ENCODE measurements at places on chromosomes 3 and 15.

- no peak for DNase-seq
These were observed 42.5 kb downstream of the EEFSEC start for GRCh38 chr3:128195802-128196201.

- DNase-seq, result no peak
These were observed 25.4 kb upstream of the PRSS50 start for GRCh38 chr3:46742992-46743585.

- DNase-seq, result no peak
These were observed 35.3 kb downstream of the SRGAP3 start for GRCh38 chr3:9214185-9214584.

GRCh38 chr15:73393336-73393735 is 24.6 kb upstream of the HCN4 start:
- DNase-seq, result no peak

DNA sequence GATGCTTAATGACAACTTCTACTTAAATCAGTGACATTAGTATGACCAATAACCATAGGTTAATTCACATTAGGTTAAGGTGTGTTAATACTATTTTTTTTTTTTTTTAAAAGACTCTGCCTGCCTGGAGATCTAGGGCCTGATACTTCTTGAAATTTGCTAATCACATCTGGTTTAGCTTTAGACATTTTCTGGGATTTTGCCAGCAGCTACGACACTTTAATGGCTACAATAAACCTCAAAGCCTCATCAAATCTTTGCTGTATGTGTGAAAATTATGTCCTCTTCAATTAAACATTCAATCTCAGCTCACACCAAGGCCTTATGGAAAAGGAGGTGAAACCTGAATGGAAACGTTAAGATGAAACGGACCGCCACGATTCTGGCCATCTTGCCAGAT is 167.9 kb downstream of the GREM1 start:
- DNase-seq, result no peak

DNA sequence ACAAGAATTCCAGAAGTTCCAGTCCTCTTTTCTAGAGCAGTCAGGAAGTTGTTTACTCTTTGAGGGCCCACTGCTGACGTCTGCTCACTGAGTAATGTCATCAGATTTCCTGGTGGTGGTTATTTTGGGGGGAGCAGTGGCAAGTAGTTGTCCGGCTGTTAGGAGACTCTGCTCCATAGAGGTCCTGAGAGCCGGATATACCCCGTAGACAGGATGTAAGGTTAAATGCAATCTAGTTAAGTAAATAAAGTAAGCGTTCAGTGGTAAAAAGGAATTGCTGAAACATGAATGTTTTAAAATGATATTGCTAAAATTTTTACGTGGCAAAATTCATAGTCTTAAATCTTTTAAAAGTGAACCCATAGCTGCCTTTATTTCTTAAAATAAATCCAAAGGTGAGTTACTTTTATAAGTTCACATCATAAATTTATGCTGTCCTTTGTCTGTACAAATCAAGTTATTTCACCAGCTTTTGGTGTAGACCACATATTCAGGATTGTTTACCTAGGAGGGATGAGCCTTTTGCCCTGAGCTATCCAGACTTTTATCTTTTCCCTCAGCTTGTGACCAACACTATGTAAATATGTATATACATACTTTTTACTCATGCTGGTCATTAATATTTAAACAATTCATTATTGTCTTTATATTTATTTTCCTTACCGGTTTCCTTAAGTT is 65.8 kb downstream of the PDE8A start:
- DNase-seq, result no peak

- DNase-seq, result no peak
These were observed 172.3 kb upstream of the GPR149 start for GRCh38 chr3:154602241-154602640.

DNA sequence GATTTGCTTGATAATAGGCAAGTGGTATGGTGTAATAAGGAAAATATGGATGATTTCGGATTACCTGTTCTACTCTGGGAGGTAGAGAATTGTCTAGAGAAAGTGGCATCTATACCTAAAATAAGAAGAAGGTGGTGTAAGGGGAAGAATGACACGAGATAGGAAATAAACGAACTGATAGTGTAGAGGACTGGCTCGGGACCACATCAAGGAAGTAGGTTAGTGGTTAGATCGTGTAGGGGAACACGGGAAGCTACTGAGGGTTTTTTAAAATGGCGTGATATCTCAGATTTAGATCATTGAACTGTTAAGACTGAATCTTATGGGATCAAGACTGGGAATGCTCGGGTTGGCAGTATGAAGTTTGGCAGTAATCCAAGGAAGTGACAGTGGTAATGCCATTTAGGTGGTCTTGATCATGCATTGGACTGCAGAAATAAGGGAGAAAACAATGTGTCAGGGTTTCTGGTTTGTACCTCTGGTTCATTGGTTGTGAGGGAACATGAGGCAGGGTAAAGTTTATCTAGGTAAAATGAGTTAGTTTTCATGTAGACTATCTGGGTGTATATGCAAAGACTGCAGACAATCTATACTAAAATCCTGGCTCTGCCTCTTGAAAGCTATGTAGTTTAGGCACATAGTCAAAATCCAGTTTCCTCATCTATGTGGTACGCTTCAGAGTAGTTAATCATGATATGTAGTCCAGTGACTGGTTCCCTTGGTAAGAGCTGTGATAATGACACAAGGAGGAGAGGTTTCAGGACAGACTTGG is 7.4 kb downstream of the RPL14 start:
- no peak for DNase-seq

DNA sequence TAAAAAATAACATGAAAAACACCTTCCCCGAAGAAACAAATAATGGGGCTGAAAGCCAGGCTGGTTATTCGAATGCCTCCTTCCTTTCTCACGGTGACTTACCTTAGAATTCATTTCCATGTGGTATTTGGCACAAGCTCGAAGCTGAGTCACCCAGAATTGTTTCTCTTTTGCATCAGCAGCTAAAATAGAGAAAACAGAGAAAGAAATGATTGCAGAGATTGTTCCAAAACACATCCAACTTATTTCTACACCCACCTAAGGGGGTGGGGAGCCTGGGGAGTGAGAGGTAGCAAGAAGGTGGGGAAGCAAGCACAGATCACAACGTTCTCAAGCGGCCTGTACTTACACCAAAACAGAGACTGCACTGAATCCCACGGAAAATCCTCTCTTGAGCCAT is 104.7 kb downstream of the OSBPL10 start:
- no peak for DNase-seq

DNA sequence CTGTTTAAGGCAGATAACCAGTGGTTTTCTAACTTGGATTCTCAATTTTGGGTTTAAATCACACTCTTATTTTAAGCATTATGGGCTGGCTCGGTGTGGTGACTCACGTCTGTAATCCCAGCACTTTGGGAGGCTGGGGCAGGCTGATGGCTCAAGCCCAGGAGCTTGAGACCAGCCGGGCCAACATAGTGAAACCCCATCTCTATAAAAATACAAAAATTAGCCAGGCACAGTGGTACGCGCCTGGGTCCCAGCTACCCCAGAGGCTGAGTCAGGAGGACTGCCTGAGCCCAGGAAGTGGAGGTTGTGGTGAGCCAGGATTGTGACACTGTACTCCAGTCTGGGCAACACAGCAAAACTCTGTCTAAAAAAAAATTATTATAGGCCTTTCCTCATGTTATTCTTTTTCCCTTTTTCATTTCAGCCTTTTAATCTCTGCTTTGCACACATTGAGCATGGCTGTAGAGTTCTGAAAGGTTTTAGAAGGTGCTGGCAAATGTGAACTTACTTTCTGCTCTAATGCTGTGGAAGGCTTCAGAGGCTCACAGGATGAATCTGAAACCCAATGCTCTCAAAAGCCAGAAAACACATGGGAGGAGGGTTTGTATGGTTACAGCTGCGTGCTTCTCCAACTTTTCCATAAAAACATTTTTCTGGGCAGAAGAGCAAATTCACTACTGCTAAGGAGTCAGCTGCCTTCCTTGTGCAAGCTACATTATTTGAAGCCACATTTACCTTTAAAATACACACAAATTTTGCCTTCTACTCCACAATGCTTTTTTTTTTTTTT is 32.5 kb downstream of the CHAC1 start:
- no peak for DNase-seq

DNA sequence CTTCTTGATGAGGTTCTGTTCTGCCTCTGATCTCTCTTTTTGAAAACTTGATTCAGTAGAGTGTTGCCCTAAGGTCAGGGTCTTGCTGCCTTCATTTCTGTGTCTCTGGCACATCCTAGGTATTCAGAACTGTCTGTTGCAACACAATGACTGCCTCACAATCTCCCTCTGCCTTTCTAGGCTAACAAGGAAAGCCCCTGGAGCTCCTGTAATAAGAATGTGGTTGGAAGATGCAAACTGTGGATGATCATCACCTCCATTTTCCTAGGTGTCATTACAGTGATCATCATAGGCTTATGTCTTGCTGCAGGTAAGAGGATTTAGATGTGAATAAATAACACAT is 7.0 kb downstream of the C3orf52 start:
- DNase-seq, result no peak

DNA sequence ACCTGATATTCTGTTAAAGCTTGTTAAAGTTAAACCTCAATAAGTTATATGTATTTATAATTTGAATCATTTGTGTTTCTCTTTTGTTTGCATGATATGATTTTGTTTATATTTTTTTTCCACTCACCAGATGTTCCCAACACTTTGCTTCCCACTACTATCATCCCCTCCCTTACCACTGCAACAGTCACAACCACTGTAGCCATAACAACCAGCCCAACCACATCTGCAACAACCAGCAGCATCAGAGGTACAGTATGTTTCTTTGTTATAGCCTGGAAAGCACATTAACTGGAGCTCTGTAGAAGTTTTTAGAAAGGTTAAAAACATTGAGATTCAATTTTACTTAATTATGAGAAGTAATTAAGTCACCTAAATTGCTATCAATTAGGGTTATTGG is 1011.9 kb downstream of the VGLL3 start:
- no peak for DNase-seq

GRCh38 chr15:92981333-92981732 is 81.2 kb downstream of the CHD2 start:
- DNase-seq, result no peak

DNA sequence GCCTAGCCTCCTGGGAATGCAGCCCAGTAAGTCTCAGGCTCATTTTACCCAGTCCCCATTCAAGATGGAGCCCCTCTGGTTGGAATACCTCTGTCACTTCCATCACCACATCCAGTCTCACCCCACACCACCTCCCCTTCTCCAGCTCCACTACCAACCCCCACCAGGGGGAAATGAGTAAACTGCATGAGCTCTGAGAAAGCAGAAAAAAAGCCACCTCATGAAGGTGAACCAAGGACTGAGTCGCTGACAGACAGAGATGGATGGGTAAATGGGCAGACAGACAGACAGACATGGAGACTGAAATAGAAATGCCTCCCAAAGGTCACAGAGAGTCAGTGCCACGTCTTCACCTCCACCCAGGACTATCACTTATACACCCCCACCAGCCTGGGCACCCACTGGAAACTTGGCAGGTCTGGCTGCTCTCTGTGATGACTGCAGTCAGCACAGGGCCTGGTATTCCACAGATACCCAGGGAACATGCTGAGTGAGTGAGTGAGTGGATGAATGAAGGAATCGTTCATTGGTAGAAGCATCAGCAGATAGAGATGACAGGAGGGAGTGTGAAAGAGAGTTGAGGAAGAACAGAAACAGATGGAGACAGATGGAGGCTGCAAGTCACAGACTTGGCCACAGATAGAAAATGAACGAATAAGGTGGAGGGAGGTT is 4.9 kb upstream of the LOXL1 start:
- no peak for DNase-seq

DNA sequence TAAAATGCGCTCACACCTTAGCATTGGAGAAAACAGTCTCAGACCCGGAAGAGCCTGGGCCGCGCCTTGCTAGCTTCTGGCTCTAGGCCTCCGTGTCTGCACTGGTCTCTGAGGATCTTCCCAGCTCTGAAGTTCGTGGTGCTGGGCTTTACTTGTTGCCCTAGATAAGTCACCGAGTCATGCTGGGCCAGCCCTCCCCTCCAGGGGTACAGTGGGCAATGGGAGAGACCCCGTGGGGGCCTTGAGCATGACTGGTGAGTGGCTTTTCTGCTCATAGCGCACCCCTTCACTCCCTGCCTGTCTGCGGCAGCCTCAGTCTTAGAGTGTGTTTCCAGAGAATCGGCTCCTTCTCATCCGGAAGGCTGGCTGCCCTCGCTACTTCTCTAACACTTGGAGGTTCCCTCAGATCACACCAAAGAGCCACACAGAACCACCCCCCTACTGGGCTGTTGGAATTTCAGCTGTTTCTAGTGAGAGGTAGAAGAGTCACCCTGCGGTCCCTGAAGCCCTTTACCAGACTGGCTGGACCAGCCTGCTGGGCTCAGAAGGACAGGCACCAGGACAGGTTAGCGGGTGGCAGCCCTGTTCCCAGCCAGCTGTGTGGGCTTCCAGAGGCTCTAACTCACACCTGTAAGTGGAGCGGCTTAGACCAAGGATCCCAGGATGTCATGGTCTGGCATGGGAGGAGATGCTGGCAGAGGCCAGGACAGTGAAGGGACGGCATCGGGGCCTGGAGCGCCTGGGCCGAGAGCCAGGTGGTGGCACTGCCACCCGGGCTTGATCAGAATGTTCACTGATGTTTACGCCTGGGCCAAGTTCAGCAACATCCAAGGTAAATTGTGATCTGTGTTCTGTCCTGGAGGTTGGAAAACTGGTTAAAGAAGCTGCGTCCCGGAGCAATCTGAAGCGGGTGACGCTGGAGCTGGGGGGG is 17.9 kb downstream of the ALDH1A3 start:
- no peak for DNase-seq

DNA sequence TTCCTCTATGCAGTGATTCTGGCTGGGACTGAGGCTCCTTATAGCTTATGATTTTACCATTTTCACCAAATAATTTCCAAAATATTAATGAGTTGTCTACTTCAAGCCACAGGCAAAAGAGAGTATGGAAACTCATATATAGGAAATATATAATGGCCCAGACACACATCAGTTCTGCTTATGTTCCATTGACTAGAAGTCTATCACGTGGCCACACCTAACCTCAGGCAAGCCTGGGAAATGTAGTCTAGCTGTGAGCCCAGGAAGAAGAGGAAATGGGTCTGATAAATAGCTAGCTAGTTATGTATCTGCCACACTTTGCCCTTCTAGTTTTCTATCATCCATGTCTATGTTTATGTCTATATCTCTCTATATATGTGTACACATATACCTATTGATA is 195.1 kb downstream of the OTOL1 start:
- no peak for DNase-seq
